Right kidney (tissue), 9 donors: ENCODE measurements at places on chromosomes 2 and 18.

- DNase-seq: no peak
Observed at GRCh38 chr2:168744844-168745243, 57.6 kb upstream of the NOSTRIN start.

DNA sequence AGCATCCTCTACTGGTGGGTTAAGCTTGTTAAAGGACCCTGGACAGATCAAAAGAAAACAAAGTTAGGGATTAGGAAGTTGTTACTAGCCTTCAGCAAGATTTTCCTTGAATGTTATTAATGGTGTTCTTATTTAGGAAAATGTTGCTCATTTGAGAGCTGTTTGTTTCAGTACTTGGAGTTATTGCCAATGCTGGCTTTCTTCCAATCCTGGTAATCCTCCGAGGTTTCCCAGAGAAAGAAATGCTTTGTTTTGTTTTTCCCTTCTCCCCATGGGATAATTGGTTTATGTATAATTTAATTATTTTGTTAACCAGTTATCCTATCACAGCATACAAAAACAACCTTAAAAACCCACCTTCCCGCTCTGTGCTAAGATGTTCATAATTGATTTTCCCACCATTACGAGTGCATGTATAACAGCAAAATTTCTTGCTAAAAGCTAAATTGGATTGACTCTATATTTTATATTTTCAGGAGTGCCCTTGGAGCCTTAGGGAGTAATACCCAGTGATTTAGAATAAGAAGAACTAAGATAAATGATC lies 79.8 kb downstream of the MGAT5 start:
- no peak for DNase-seq

DNA sequence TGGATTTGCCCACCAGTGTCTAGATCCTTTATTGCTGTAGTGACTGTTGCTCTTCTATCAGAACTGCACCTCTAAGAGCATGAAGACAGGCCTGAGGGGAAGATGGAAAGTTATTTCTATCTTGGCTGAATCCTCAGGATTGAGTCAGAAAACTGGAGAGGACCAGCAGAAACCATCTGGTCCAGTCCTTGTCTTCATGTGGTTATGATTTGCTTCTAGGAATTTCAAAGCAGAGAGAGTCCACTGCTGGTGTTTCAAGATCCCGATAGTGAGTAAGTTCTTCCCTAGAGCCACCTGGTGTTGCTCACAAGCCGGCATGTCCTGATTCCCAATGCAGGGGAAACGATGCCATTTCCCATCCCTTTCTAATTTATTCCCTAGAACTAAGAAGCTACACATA lies 84.2 kb downstream of the NCKAP5 start:
- DNase-seq: no peak

DNA sequence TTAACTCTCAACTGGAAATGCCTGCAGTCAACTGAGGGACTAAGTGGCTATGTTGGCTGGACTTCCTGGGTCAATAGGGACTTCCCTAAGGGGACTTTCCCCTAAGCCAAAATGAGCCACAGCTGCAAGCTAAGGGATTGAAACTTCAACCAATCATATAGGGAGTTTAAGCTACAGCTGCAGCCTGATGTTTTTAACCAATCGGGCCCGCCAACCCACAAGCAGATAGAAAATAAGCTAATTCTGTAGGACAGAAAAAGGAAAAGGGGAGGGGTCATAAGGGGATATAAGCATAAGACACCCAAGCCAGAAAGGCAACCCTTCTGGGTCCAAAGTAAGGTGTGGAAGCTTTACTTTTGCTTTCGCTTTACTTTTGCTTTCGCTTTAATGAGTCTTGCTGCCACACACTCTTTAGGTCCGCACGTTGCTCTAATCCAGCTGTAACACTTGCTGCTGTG lies 927.5 kb downstream of the ERBB4 start:
- no peak for DNase-seq

DNA sequence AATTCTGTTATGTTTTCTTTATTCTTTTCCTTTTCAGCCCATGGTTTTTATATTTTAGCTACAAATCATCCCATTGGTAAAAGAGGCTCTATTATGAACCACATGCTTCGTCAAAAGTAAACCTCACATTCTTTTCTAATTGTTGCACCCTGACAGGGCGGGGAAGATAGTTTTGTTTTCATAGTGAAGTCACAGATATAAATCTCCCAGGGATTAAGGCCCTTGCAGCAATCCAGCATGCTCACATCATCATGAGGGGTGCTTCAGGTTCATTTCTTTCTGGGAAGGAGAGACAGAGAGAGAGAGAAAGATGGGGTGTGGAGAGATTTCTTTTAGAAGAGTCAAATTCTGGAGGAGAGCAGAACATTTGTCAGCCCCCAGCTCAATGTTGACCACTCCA lies 124.5 kb upstream of the CDC42EP3 start:
- DNase-seq: no peak

GRCh38 chr2:67277450-67277849 lies 119.7 kb upstream of the ETAA1 start:
- no peak for DNase-seq

- no peak for DNase-seq
Observed at GRCh38 chr2:225309516-225309915, 90.0 kb upstream of the NYAP2 start.

DNA sequence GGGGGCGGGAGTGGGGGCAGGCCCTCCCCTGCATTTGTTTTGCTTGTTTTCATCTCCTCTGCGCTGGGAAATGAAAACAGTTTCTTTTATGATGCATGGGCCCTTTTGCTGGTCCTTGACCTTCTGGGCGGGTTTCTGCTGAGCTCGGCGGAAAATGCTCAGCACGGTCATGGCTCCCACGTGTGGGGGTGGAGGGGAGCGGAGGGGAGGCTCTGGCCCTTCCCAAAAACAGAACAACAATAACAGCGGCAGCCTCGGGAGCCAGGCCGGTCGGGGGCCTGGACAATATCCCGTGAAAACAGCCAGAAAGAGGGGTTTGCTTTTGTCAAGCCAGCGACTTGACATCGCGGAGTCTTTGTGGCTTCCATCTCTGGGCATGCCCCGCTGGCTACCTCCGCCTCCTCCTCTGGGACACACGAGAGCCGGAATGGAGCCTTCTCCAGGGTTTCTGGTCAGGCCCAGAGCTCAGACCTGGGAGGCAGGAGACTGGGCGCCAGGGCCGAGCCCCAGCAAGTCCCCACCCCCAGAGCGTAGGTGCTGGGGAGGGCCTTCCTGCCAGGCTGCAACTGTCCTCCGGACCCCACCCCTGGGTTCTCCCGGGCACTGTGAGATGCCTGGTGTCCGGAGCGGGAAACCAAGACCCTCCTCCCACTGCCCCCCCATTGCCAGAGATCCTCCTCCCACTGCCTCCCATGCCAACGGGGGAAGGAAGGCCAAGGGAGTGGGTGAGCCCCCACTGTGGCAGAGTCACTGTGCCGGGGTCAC lies 35.9 kb upstream of the SNED1 start:
- peak; percentile 88 for DNase-seq

DNA sequence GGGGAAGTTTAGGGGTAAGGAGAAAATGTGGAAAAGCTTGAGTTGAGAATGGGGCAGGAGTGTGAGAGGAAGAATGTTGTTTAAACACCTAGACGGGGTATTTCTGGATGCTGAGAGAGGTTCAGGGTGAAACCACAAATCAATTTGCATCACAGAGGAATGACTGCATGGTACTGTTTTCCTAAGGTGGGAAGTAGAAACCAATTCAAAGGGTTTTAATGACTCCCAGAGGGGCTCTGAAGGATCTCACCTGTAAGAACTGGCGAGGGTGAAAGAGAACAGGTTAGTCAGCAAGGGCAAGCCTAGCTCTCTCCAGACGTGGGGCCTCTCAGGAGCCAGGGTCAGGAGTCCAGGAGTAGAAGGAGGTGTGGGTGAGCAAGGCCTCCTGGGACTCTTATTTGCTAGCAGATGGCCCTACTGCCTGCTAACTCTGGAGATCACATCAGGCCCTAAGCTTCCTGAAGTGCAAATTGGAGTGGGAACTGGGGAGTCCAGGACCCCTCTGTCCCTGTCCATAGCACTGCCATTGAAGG lies 133.0 kb upstream of the CELF4 start:
- no peak for DNase-seq

DNA sequence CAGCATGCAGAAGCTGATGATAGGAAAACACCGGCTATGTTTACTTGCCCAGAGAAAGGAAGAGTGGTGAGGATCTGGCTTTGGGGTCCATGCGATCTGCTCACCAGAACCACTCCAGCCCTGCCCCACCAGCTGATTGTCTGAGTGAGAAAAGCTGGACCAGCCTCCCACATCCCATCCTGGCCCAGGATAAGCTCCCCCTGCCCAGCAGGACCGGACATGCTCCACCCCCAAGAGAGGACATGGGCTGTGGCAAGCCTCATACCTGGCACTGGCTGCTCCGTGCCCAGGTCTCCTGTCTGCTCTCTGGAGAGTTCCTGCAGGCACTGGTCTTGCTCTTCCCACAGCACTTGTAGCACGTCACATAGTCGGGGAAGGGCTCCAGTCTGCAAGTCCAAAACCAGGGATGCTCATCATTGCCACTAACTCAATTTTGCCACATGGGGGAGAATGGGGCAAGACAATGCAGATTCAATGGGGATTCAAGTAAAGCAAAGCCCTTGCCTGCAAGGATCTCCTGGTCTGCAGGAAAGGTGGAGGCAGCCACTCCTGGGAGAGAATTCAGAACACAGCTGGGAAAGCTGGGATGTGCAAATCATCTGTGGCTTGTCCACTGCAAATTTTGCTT lies 30.0 kb downstream of the SCTR start:
- DNase-seq: no peak

DNA sequence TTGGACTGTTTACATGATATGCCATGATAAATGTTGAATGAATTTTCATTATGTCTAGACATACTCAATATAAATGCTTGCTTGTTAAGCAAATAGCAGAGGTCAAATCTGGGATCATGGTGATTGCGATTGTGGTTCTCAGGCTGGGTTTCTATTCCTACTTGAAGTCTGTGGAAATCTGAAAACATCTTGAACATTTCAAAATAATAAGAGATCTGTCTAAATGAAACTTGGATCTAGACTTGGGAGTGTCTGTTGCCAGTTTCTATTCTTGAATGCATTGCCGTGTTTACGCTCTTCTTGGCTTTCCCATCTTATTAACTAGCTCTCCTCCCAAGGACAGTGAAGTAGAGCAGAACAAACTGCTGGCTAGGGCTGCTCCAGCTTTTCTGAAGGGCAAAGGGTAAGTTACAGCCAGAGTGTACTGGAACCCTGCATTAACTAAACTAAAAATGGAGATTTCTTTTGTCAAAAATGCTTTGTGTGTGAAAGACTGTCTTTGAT lies 127.7 kb downstream of the DTNA start:
- DNase-seq: peak; percentile 15

DNA sequence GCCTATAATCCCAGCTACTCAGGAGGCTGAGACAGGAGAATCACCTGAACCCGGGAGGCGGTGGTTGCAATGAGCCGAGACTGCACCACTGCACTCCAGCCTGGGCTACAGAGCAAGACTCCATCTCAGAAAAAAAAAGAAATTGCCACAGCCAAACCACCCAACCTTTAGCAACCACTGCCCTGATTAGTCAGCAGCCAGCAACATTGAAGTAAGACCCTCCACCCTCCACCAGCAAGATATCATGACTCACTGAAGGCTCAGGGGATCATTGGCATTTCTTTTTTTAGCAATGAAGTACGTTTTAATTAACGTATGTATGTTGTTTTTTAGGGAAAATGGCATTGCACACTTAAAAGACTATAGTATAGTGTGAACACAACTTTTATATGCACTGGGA lies 349.1 kb upstream of the ACVR2A start:
- DNase-seq: no peak

DNA sequence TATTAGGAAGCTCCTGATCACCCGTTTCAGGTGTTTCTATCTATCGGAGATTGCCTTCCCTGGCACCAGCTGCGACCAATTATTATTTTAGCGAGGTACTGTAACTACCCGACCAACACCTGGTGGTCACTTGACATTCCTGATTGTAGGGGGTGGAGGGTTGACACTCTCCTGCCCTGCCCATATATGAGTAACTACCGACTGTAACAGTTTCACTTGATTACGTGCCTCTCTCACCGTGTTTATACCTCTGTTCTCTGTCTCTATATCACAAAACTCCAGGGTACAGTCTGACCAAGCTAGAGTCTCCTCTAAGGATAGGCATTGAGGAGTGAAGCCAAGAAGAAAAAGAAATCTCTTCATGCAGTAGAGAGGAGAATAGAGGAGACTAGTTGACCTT lies 268.0 kb upstream of the LRATD1 start:
- DNase-seq: no peak

GRCh38 chr2:119114266-119114665 lies 44.3 kb downstream of the C1QL2 start:
- DNase-seq: no peak

GRCh38 chr2:68766376-68766845 lies 31.8 kb downstream of the ARHGAP25 start:
- DNase-seq: no peak

DNA sequence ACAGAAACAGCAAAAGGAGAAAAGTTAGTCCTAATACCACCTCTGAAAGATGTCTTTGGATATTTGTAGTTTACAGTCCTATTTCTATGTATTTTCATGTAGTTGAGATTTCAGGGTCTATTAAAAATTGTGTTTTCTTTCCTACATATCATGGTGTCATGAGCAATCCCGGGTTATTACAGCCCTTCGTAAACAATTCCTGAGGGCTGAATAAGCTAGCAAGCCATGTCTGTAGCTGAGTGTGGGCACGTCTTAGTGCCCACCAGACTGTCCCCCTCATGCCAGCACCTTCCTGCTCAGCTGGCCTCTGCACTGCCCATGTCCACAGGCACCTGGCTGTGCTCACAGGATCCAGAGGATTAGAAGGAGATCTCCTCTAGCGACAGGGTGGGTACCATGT lies 60.6 kb downstream of the CTIF start:
- DNase-seq: no peak

DNA sequence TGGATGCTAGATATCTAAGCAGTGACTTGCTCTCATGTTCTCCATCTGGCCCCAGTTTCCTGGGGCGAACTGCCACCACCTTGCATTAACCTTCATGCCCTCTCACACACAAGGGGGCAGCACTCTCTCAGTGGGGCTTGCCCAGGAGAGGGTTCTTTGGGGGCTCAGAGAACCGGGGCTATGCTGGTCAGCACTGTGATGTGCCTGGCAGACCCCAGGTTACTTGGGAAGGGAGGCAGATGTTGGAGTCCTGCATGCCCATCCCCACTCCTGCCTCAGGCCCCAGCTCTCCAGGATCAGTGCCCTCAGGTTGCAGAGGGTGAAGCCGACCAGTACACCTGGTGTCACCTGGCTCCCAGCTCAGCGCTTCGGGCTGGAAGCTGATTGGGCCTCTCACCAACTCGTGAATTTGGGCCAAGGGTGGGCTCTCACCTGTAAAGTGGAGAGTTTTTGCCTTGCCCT lies 396.2 kb upstream of the HS6ST1 start:
- no peak for DNase-seq

DNA sequence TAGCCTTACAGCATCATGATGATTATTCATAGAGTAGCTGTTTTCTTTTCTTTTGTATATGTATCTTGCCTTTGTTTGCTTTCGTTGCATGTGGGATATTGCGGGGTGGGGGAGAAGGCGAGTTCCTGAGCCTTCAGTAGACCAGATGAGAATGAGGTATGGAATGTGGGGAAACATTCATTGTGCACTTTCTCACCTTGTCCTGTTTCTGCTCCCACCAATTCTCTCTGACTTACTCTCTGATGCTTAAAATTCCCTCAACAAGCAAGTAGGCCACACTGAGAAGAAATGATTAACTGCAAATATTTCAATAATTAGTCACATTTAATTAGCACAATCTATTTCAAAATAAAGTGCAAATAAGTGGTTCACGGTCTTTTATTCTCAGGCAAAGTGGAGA lies 31.0 kb downstream of the GKN2 start:
- DNase-seq: no peak
